ENCODE measurements at places on chromosomes 3 and 15.
A peak's percentile ranks its signal among the peaks of the same experiment; 100 is the strongest.

DNA sequence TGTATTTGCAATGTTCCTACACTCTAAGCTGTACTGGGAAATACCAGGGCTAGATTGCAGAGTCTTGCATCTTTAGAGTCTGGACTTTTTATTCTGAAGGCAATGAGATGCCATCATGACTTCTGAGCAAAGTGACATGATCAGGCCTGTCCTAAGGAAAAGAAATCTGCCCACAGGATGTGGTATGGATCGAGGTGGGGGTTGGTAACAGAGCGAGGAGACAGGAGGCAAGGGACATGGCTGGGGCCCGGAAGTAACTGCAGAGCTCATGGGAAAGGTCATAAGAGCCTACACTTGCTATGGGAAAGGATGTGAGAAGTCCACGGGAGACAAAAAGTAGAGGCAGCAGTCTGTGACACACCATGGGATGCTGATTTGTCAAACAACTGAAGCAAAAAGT, 121.5 kb downstream of the OXNAD1 start:
- no peak for DNase-seq

DNA sequence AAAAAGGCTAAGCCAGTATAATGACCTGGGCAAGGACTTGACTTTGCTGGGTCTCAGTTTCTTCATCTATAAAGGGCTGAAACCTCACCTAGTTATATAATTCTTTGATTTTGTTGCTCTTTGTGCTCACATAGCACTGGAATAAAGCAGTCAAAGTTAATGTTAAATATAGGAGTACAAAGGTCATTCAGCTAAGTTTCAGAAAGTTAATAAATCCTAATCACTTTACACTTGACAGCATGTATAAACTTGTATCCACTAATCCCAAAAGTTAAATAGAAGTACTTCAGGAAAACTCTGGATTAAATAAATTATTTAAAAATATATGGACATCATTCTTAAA, 33.9 kb downstream of the PLCL2 start:
- DNase-seq = no peak

DNA sequence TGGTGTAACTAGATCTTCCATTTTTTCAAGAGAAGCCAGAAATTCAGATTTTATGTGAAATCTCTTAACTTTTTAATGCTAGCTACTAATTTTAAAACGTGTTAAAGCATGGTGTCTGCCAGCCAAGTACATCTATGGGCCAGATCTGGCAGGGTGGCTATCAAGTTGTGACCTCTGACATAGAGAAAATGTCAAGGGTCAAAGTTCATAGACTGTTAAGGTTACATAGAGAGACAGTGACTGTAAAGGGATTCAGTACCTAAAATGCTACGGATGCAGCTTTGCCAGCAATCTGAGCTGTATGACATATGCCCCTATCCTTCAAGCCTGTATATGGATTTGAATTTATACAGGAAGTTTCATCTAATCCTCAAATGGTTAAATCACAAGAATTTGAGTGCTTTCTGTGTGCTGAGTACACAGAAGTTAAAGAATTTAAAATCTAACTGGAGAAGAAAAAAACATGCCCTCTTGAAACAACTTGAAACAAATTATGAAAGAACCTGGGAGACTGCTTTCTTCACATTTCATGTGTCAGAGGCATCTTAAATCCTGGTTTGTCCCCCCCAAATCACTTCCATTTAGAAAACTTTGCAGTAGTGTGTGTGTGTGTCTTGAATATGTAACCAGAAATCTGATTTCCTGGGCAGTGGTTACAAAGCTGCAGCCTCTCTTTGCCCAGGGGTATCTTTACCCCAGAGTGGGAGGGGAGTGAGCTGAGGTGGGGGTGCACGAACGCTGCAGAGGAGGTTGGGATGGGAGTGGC, 895 bp upstream of the ARHGAP31 start:
- no peak for DNase-seq

GRCh38 chr15:99209326-99209725, 40.1 kb downstream of the TTC23 start:
- no peak for DNase-seq

- no peak for DNase-seq
These were observed 804.2 kb upstream of the NECTIN3 start for GRCh38 chr3:110267304-110267845.

DNA sequence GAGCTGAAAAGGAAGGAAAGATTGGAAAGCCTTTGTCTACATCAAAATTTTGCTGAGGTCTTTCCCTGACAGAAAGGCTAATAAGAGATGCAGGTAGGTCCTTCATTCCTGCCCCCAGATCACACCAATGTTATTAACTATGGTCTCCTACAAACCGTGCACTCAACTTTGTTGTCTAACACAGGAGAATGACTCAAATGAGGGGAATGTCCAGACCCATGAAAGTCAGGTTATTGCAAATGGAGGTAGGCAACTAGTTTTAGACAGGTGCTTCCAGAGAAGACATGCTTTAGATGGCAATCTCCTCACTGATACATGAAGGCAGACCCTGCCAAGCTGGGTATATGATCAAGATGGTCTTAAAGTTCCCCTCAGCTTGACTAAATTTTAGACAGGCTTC, 51.0 kb downstream of the NFKBIZ start:
- no peak for DNase-seq

DNA sequence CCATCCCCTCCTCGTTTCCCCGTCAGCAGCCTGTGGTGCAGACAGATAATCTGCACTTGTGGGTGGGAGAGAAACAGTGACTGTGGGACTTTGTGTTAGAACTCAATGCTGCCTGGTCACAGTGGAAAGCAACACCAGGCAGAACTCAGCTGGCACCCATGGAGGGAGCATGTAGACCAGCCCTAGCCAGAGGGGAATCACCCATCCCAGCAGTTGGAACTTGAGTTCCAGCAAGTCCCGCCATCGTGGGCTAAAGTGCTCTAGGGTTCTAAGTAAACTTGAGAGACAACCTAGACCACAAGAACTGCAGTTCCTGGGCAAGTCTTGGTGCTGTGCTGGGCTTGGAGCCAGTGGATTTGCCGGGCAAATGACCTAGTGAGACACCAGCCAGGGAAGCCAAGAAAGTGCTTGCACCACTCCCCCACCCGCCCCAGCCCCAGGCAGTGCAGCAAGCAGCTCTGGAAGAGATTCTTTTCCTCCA, 24.4 kb downstream of the ISG20 start:
- no peak for DNase-seq

GRCh38 chr15:70976851-70977250, 84.2 kb downstream of the LRRC49 start:
- DNase-seq = no peak

- no peak for DNase-seq
These were observed 2.6 kb downstream of the PRC1 start for GRCh38 chr15:90991587-90992285.

- DNase-seq = no peak
These were observed 839.8 kb upstream of the ALCAM start for GRCh38 chr3:104526901-104527401.

DNA sequence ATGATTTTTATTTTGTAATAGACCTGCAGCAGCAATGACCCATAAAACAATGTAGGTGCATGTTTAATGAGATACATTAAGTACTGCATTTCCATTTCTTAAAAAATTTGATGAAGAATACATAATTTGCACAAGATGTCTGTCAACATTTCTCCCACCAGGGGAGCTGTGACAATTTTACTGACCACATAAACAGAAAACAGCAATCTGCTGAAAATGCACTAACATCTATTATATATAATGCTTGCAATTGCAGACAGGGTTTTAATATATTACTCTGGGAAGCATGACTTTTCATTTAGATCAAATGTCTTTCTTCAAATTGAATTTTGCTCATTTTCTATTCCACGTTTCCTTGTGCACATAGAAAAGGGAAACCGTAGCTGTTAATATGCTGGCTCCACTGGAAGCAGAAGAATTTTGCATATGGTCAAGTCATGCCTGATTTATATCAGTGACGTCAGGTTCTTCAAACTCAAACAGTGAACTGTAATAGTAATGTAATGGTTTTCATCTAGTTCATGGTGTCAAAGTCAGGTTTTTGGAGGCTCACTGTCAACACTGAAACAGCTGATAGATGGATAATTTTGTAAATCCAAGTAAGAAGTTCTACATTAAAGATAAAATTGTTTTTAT, 79.8 kb upstream of the IGF1R start:
- no peak for DNase-seq

- no peak for DNase-seq
These were observed 150.3 kb upstream of the TSPAN3 start for GRCh38 chr15:77221174-77221573.

DNA sequence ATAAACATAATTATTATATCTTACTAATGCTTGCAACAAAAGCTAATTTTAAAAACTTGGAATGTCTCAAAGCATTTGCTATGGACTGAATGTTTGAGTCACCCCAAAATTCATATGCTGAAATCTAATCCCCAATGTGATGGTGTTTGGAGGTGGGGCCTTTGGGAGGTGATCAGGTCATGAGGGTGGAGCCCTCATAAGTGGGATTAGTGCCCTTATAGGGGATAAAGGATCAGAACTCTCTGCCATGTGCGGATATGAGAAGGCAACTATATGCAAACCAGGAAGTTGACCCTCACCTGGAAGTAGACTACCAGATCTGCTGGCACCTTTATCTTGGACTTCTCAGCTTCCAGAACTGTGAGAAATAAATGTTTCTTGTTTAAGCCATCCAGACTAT, 137.7 kb downstream of the LIPC start:
- no peak for DNase-seq

DNA sequence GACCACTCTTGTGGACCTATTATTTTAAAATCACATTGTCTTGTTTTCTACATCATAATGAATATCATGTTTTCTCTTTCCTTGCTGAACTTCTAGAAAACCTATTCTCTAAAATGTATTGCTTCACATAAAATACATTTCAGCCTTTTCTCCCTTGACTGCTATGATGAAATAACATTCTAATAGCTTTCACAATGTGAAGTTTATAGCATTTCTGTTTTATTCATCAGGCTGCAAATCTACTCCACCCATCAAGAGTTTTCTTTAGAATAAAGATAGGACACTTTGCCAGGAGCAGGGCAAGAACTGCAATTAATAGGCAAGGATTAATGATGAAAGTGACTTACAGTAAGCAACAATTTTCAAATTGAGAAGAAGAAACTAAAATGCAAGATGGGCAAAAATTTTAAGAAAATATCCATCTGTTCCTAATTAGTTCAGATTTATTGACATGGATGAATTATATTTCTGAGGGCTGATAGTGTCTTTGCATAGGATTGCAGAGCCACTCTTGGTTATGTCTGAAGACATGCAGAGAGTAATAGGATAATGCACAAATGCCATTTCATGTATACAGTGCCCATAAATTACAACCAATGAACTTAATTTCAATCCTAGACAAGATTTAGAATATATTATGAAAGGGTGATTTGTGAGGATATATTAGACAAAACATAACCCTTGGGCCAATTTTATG, 21.7 kb downstream of the LEKR1 start:
- no peak for DNase-seq

DNA sequence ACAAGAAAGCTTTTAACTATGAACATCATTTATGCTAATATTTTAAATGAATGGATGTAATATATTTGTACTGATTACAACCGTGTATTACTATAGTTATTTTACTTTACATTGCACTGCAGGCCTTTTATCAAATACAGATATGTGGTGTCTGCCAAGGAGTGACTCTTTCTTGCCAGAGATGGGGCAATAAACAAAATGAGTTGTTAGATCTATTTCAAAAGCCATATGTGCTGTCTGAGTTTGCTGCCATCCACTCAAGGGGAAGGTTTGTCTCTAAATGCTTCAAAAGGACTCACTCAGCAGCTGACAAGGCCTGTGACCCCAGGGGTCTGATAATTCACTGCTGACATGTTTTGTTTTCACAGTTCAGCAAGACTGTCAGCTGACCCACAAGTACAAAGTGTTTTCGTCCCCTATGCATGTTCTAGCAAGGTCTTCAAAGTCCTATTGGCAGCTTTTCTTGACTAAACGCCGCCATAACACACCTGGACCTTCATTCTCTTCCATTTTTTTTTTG, 41.3 kb upstream of the ZBED2 start:
- DNase-seq = no peak

GRCh38 chr3:124396339-124396950, 333.8 kb upstream of the UMPS start:
- DNase-seq = no peak

GRCh38 chr3:146781059-146781458, 175.9 kb upstream of the PLSCR5 start:
- DNase-seq = no peak

DNA sequence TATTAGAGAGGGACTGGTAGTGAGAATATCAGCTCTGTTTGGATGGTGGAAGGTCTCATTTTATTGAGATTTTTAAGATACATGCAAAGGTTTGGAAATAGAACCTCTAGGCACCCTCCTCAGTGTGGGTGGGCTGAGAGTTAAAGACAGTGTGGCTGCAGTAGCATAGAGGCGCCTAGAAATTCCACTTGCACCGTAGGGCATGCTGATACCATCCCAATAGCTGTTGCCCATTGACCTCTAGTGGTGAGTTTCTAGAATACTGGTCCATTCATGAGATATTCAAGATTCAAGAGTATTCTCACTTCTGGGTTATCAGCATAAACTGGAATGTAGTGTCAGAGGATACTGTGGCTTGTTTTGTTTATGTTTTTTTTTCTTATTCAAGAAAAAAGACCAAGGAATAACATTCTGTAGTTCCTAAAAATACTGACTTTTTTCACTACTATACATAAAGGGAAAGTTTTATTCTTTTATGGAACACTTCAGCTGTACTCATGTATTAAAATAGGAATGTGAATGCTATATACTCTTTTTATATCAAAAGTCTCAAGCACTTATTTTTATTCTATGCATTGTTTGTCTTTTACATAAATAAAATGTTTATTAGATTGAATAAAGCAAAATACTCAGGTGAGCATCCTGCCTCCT, 87.2 kb downstream of the TGFBR2 start:
- no peak for DNase-seq

DNA sequence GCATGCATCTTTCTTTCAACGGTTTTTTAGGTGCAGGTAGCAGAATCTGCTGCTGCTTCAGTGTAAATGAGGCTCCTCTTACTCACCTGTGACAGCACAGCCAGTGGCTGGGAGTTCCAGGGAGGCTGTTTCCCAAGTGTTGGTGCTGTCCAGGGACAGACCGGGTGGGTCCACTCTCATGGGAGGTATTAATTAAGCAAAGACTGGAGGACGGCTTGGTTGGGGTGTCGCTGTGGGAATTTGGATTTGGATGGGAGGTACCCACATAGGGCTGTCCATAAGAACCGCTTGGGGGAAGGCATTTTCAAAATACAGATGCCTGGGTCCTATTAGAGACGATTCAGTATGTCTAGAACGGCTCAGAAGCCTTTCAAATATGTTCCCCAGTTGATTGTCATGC, 42.9 kb downstream of the SV2B start:
- DNase-seq = no peak

GRCh38 chr3:52404391-52404790, 40.5 kb downstream of the SEMA3G start:
- DNase-seq = no peak

DNA sequence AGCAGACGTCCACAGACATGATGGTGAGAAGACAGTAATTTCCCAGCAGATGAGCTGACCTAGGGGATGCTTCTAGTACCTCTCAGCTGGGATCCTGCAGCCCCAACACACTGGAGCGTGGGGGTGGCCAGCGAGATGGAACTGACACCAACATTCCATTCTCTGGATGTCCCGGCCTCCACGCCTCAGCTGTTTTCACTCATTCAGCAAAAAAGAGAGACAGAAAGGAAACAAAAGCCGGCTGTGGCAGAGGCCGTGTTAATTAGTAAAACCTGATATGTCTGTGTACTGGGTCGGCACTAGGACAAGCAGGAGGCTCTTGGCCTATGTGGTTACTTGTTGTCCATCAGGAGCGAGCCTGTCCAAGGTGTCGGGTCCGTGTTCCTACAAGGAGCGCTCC, 82.6 kb upstream of the MYZAP start:
- no peak for DNase-seq

- peak; percentile 34 for DNase-seq
These were observed 22.6 kb upstream of the LYSMD4 start for GRCh38 chr15:99755692-99756409.
